ENCODE measurements at places on chromosomes 1 and 21. TPM values are rescaled to one million over a fixed set of nuclear protein-coding genes. Genes with fewer than 3 reads are reported as not detected.

DNA sequence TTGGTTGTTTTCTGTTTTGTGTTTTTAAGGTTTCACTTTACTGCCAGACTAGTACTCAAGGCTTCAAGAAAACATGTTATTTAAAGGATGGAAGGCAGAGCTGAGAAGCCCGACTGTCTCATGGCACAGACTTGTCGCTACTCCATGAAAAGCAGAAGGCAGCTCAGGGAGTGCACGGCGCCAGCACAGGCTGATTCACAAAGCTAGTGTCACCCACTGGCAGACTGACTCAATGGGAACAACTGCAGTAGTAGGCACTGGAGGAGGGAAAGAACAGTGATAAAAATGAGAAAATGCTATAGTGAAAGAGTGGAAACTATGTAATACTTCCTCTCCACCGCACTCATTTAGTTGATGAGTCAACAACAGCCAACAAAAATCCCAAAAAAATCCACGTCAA, 14.7 kb downstream of the HSF2BP start:
- peak; percentile 63 for DNase-seq
- H3K27ac ChIP-seq: peak overlapping the region; percentile 37
- H3K27me3 ChIP-seq: no peaks in the 10 kb centered on the region
- no peak overlapping the region for H3K4me3 ChIP-seq

GRCh38 chr1:118945489-118945888, 42.7 kb downstream of the TBX15 start:
- no peak overlapping the region for H3K4me3 ChIP-seq
- peaks cover 79% of the 10 kb centered on the region for H3K4me1 ChIP-seq
- no peak for DNase-seq
- peaks cover 61% of the 10 kb centered on the region for H3K36me3 ChIP-seq

- no peaks in the 10 kb centered on the region for H3K27me3 ChIP-seq
- DNase-seq: no peak
- H3K4me3 ChIP-seq: no peak overlapping the region
- no peaks in the 10 kb centered on the region for H3K36me3 ChIP-seq
- H3K27ac ChIP-seq: no peak overlapping the region
Observed at GRCh38 chr1:231924180-231924579, 297.6 kb downstream of the DISC1 start.

GRCh38 chr1:201947697-201948008, 1.3 kb upstream of the LMOD1 start:
- DNase-seq: no peak
- H3K27me3 ChIP-seq: no peaks in the 10 kb centered on the region
- H3K4me3 ChIP-seq: no peak overlapping the region
- H3K36me3 ChIP-seq: no peaks in the 10 kb centered on the region
- no peak overlapping the region for H3K27ac ChIP-seq

DNA sequence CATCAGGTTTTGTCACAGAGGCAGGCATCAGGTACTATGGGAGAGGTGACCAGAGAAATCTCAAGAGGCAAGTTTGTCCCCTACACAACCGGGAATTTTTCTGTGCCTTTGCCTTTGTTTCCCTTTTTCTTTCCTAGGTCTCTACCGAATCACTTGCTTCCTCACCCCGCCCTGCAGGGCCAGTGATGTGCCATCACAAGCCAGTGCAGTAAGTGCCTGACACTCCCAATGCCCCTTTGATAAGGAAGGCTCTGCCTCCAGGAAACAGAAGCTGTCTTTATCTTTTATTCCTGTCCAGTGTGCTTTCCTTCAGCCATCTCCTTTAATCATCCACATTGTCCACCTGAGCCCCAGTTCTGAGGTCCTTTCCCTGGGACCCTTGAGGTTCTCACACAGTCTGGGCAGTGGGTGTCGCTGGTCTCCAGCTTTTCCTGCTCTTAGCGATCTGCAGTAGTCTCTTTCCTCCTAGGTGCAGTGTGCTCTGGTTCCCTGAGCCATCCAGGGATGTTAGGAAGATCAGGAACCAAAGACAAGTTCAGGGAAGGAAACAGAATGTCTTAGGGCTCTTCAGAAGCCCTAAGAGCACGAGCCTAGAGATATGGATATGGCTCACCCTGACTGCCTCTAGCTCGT, 36.6 kb downstream of the GJA5 start:
- DNase-seq: no peak
- no peaks in the 10 kb centered on the region for H3K36me3 ChIP-seq
- no peak overlapping the region for H3K4me3 ChIP-seq
- no peaks in the 10 kb centered on the region for H3K27me3 ChIP-seq
- no peak overlapping the region for H3K27ac ChIP-seq

GRCh38 chr1:93779540-93780165, 98.0 kb upstream of the BCAR3 start:
- H3K27ac ChIP-seq: peak overlapping the region; percentile 80
- no peaks in the 10 kb centered on the region for H3K27me3 ChIP-seq

DNA sequence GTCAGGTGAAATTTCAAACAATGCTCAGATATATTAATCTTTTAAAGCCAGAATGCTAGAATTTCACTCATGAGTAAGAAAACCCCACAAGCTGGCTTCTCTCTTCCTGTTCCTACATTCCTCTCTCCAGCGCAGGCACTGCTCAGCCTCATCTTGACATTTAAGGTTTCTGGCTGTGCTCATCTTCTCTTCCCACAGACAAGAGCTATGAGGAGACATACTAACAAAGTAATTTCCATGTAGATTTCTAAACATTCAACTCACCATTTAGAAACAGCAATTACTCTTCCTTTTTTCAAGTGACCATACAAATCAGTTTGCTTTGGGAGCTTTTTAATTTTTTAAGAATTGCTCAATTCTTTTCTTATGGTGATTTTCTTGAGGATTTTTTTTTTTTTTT, 7.8 kb upstream of the LRRC8D start:
- DNase-seq: no peak
- peaks cover 21% of the 10 kb centered on the region for H3K4me1 ChIP-seq
- H3K27ac ChIP-seq: no peak overlapping the region
- H3K4me3 ChIP-seq: no peak overlapping the region
- no peaks in the 10 kb centered on the region for H3K36me3 ChIP-seq

The C1orf56 gene
- 0.74 TPM for total RNA-seq

The FAM131C gene
- total RNA-seq: not detected

The PRDM16 gene
- 0.05 TPM for total RNA-seq

The F13B gene
- total RNA-seq: not detected

The SLAMF9 gene
- not detected for total RNA-seq

The GSTM5 gene
- total RNA-seq: not detected

The RSPH1 gene
- not detected for total RNA-seq

The PPIAL4G gene
- total RNA-seq: not detected

The NMNAT2 gene
- total RNA-seq: 0.60 TPM

The SLC41A1 gene
- 21.0 TPM for total RNA-seq
